Stimulated activated CD8-positive, alpha-beta memory T cell treated with anti-CD3 and anti-CD28 coated beads, Interleukin-4, amount 100 ng/mL, for 1 hour (primary cell): ENCODE measurements at places on chromosomes 5 and 9.

GRCh38 chr5:83417884-83418283 is 53.7 kb upstream of the VCAN start:
- no peak for DNase-seq

- no peak for DNase-seq
These were observed 154.0 kb downstream of the FRMD3 start for GRCh38 chr9:83384214-83384613.

GRCh38 chr9:91160599-91161464 is 200.9 kb downstream of the AUH start:
- no peak for DNase-seq

DNA sequence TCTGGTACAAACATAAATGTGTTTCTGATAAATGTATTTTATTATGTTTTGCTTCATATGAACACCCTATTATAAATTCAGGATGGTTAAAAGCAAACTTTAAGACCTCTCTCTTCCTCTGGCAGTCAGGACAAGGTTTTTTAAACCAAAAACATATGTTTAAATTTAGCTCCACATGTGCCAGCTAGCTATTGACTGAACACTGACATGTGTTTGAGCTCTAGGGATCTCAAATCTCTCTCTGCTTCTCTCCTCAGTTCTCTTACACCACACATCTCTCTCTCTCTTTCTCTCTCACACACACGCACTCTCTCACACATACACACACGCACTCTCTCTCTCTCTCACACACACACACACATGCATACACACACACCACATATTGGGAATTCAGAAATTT is 150.1 kb upstream of the RFX3 start:
- DNase-seq: no peak

- DNase-seq: no peak
These were observed 230.1 kb downstream of the PAX5 start for GRCh38 chr9:36803961-36804360.

DNA sequence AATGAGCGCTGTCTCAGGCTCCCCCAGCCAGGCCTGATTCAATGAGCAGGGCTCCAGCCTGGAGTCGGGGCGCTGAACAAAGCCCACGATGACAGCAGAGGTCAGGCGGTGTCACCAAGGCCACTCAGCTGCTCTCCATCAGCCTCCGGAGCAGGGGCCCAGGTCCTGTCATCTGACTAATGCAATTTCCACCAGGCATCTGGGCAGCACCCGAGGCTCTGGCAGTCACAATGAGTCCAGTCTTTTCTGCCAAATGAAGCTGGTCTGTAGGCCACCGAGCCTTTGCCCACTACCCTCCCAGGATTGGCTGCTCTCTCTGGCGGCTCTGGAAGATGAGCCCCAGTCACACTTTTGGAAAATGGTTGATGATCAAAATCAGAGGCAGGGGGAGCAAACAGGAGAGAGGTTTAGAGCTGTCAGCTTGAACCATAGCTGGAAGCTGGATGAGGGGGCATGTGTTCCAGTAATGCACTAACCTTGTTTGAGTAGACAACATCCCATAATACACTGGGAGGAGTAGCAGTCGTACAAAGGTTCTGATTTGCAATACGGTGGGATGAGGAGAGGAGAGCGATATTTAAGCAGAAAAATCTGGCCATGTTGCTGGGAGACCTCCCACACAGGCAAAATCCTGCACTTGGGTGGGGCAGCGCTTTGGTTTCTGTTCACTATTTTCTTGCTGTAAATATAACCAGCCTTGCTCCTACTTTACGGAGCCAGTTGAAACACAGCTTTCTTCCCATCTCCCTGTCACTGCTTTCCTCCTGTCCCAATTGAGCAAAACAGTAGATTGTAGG is 306.4 kb upstream of the PANK3 start:
- no peak for DNase-seq

DNA sequence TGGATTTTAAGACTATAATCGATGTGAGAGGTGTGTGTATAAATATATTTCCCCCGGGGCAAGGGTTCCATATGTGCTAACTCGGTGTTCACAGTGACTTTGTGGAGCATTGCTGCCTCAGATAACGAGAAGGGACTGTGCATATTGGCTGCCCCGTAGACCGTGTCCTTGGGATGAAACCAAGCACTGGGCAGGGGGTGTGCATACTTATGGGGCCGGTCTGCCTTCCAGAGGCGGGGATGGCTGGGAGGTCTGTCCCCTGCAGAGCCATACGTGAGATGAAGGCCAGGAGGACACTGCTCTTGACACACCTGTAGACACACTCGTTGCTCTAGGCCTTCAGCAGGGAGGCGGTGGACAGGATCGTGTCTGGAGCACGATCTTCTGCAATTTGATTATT is 56.0 kb upstream of the ZNF354A start:
- DNase-seq: no peak

GRCh38 chr9:89629081-89629976 is 24.5 kb downstream of the GADD45G start:
- DNase-seq: no peak

DNA sequence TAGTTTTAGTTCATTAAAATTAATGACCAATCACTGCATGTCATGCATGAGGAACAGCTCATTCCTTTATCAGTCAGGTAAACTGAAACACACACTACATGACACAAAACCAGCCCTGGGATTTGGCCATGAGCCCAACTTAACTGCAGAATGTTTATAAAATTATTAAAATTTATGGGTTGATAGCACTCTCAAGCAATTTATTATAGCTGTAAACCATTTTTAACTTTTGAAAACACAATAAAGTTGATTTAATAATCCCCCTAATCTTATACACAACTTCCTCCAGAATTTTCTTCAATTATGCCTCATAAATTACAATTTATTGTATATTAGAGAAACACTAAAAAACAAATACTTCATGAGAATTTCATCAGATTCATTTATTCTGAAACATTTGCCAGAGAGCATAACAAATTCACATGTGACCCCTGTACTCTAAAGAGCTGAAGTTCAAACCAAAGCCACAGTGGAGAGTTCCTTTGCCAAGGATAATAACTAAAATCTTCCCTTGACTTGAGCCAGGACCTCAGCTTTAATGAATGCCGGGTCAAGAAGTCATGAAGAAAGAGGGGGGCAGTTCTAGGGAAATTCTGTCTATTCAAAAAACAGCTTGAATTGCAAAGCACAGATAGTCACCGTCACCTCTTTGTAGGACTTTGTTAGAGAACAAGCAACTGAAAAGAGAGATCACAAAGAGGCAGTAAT is 763.7 kb upstream of the GRAMD2B start:
- no peak for DNase-seq

DNA sequence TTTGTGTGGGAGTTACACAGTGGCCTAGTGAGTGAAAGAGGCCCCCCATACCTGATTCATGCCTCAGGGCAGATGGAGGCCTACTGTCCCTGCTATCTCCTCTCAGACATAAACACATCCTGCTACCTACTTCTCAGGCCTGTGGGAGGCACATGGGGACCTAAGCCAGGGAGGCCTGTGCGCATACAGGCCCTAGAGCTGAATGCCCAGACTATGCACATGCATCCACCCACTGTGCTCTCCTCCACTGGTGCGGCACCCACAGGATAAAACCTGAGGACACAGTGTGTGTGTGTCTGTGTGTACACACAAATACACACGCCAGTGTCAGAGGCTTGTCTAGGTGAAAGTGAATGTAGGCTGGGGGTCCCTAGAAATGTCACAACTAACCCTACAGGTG is 1.4 kb downstream of the PAX5 start:
- DNase-seq: no peak

DNA sequence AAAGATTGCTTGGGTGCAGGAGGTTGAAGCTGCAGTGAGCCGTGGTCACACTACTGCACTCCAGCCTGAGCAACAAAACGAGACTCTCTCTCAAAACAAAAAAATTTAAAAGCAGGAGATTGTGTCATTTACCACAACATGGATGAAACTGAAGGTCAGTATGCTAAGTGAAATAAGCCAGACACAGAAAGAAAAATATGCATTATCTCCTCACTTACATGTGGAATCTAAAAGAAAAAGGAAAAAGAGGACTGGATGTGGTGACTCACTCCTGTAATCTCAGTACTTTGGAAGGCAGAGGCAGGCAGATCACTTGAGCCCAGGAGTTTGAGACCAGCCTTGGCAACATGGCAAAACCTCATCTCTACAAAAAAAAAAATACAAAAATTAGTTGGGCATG is 146.8 kb upstream of the DAPK1 start:
- DNase-seq: no peak

DNA sequence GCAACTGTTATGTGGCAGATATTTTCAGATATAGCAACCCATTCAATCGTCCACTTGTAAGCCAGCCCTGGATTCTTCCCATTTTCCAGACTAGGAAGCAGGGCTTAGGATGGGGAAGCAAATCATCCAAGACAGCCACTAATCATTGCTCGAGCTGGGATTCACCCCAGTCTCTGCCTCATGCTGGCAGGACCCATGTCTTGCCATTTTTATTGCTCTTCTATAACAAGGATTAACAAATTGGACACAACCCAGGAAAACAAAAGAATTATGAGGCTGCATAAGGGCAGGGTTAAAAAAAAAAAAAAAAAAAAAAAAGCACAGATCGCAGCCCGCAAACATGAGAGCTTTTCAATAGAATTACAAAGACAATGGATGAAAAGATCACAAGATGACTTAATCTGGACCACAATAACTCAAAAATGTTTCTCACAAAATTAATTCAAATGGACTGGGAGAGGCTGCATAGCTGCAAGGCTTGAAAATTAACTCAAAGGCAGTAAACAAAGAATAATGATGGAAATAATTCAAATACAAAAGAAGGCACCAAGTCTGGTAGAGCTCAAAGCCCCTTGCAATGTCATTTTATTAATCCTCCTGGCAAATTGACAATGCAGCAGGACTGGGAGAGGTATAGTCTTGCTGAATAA is 40.7 kb downstream of the ASTN2 start:
- DNase-seq: no peak

DNA sequence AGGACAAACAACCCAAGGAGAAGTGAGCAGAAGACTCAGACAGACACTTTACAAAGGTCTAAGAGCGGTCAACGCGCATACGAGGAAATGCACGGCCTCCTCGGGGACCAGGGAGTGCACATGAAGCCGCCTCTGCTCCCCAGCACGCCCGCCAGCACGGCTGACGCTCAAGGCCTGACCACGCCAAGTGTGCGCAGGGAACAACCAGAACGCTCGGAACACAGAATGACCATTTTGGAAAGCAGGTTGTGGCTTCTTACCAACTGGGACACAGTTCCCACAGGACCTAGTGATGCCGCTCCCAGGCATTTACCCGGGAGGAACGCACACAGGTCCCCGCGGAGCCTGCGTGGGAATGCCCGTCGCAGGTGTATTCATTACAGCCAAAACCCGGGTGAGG is 191.5 kb upstream of the PPP1R26 start:
- no peak for DNase-seq

DNA sequence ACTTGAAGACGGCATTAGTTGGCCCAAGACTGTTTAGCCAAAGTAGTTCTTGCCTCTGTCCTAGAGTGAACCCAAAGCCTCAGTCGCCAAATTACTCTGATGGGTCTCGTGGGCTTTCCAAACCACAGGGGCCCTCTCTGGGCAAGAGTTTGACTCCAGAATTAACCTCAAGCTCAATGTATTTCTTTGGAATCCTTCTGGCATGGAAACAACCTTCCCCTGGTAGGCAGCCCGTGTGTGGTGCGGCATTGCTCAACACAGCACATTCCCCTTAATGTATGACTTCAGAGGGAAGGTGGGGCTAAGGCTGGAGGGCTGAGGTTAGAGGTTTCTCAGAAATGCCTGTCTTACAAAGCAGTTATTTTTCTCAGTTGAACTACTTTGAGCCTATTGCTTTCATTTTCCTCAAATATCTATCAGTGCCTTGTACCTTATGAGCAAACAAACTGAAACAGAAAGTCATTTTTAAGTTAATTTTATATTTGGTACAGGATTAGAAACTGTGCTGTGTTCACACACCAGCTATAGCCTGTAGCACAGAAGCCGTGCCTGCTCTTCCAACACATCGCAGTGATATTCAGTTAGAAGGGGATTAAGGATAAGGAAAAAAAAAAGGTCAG is 123.9 kb upstream of the HAPLN1 start:
- DNase-seq: no peak

GRCh38 chr5:146185161-146185560 is 2.7 kb upstream of the LARS1 start:
- no peak for DNase-seq

- DNase-seq: no peak
These were observed 9.7 kb downstream of the GSN start for GRCh38 chr9:121277518-121278295.

- no peak for DNase-seq
These were observed 7.7 kb downstream of the IL4 start for GRCh38 chr5:132681476-132681831.

- no peak for DNase-seq
These were observed 27.1 kb upstream of the LPAR1 start for GRCh38 chr9:111065414-111065813.

DNA sequence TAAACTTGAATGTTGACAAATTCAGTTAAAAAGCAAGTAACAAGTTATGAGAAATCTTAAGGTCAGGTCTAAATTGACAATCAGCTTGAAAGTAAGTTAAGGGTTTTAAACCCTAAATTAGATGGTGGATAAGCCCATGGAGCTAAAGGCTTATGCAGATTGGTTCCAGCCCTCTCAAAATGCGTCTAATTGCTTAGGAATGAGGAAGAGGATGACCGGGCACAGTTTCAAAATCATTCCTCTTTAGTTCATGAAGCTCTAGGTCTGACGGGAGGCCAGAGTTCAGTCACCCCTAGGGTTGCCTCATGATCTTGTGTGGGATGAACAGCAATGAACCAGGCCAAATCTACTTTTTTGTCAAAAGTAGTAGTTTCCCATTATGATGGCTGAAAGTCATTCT is 75.4 kb downstream of the SLC38A9 start:
- DNase-seq: no peak

DNA sequence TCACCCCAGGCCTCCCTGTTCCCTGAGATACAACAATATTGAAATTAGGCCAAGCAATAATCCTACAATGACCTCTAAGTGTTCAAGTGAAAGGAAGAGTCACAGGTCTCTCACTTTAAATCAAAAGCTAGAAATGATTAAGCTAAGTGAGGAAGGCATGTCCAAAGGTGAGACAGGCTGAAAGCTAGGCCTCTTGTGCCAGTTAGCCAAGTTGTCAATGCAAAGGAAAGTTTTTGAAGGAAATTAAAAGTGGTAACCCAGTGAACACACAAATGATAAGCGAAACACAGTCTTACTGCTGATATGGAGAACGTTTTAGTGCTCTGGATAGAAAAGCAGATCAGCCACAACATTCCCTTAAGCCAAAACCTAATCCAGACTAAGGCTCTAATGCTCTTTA is 39.8 kb downstream of the PTAR1 start:
- no peak for DNase-seq

DNA sequence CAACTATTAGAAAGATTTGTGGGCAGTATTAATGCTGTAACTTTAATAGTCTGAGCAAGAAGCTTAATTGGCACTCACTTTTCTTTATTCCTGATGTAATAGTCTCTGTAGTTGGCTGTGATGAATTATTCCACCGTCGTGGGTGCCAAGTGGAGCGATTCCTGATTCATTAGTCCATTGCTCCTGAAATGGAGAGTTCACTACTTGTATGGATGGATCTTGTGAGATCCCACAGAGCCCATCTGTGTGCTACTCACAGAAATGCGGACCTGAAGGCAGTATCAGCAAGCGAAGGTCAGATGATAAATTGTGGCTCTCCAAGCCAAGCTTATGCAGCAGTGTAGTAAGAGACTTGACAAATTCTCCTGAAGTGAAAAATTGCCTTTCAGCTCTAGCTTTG is 212.2 kb downstream of the CHSY3 start:
- DNase-seq: no peak
